ENCODE measurements at places on chromosomes 2 and 18.

DNA sequence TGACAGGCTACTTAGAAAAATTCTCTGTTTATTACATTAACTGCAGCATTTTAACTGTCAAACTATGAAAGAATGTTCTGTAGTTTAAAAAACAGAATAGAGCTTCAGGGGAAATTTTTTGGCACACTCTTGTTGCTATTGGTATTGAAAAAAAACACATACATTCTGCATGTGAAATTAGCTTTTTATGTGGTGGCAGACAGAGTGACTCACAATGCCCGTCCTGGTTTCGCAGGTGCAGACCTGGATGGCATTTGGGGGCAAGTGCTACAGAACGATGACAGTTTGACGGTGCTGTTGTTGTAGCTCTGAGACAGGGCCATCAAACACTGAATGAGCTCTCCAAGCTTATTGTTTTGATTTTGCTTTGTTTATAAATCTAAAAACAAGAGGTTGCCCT lies 105.0 kb upstream of the MAP3K20 start:
- no peak for DNase-seq

- DNase-seq, result no peak
Measured at GRCh38 chr18:66329716-66330115, 274.2 kb downstream of the CDH19 start.

- DNase-seq, result no peak
Measured at GRCh38 chr2:174606336-174606735, 8.7 kb upstream of the WIPF1 start.

- DNase-seq, result no peak
Measured at GRCh38 chr2:101828257-101828656, 130.8 kb downstream of the MAP4K4 start.

DNA sequence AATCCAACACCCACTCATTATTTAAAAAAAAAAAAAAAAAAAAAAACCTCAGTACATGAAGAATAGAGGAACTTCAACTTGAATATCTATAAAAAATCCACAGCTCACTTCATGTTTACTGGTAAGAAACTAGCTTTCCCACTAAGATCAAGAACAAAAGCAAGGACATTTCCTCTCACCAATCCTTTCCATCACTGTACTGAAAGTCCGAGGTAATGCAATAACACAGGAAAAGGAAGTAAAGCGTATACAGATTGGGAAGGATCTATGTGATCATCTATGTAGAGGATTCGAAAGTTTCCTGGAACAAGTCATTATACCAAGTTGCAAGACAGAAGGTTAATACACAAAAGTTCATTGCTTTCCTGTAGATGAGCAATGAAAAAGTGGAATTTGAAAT lies 63.2 kb downstream of the ROCK2 start:
- no peak for DNase-seq

GRCh38 chr2:226829721-226830631 lies 5.9 kb upstream of the RHBDD1 start:
- DNase-seq, result no peak

GRCh38 chr18:33712719-33713118 lies 134.7 kb downstream of the ASXL3 start:
- DNase-seq, result no peak

GRCh38 chr2:33068261-33068660 lies 121.5 kb downstream of the LTBP1 start:
- DNase-seq, result no peak

DNA sequence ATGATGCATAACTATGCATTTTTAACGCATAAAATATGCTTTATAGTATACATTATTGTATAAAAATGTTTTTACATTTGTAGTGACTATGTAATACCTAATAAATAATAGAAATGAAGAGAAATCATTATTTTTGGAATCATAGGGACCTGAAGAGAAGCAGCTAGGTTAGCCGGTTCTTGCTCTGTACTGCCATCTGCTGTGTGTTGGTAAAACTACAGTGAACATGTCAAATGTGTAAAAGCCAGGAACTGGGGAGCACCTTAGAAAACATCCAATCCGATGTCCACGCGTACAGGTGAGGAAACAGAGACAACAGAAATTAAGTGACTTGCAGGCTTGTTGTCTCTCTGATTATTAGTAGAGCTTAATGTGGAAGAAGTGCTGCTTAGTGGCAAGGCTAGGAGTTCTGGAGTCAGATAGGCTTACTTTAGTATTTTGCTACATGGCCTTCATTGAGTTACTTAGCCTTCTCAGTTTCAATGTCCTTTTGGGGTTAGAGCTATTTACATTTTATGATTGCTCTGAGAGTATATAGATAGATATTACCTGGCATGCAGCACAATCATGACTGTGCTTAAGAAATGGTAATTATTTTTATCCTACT lies 386.5 kb downstream of the DLGAP1 start:
- peak; percentile 11 for DNase-seq

- no peak for DNase-seq
Measured at GRCh38 chr2:45396671-45397070, 214.4 kb downstream of the SRBD1 start.

GRCh38 chr2:230540332-230540731 lies 124.3 kb downstream of the SP100 start:
- no peak for DNase-seq

GRCh38 chr18:69736730-69737129 lies 210.9 kb downstream of the CD226 start:
- no peak for DNase-seq

- DNase-seq, result no peak
Measured at GRCh38 chr2:113134717-113135116, 7.3 kb downstream of the IL1RN start.

- no peak for DNase-seq
Measured at GRCh38 chr2:47628904-47629303, 154.0 kb upstream of the MSH6 start.

DNA sequence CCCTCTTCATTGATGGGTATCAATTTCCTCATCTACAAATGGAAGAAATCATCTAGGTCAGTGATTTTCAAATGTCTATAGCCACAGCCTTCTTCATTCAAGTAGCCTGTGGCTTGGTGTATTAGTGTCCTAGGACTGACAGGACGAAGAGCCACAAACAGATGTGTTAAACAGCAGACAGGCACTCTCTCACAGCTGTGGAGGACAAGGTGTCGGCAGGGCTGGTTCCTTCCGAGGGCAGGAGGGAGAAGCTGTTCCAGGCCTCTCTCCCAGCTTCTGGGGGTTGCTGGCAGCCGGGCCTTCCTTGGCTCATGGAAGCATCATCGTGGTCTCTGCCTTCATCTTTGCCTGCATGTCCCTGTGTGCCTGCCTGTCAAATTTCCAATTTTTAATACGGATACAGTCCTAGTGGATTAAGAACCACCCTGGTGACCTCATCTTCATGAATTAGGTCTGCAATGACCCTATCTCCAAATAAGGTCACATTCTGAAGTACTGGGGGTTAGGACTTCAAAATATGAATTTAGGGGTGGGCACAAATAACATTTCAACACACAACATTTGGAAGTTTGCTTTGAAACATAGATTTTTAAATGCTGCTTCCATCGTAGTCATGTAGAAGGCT lies 86.5 kb downstream of the PTGR3 start:
- no peak for DNase-seq

GRCh38 chr2:19552270-19552669 lies 193.8 kb upstream of the OSR1 start:
- no peak for DNase-seq

GRCh38 chr2:112032689-112033465 lies 22.2 kb upstream of the TMEM87B start:
- DNase-seq, result no peak

GRCh38 chr2:4964579-4964978 lies 727.6 kb upstream of the SOX11 start:
- no peak for DNase-seq

DNA sequence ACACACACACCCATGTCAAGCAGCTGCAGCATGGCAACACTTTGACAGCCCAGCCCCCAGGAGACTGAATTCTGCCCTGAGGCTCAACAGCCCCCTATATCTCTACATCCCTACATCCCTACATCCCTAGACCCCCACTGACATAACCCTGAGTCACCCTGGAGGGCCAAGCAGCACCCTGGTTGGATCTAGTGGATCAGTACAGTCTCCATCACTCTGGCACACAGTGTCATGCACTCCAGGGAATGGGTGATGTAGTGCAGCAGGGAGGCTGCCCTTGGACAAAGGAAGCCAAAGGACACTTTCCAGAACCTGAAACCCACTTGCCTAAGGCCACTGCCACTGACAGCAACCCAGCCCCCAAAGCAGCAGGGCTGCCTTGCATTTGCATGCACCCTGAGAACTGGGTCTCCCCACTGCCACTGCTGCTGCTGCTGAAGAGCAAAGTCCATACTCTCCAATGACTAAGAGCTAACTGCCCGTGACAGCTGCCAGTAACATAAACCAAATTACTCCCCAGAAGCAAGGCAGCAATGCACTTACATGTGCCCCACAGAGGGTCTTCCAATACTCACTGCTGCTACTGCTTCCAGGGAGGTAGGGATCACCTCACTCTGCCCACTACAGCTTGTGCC lies 681.6 kb upstream of the KLHL29 start:
- DNase-seq, result no peak

GRCh38 chr2:239296020-239296932 lies 104.5 kb downstream of the HDAC4 start:
- DNase-seq, result no peak

GRCh38 chr2:55049043-55049820 lies 1.0 kb downstream of the RTN4 start:
- DNase-seq, result peak; percentile 51

DNA sequence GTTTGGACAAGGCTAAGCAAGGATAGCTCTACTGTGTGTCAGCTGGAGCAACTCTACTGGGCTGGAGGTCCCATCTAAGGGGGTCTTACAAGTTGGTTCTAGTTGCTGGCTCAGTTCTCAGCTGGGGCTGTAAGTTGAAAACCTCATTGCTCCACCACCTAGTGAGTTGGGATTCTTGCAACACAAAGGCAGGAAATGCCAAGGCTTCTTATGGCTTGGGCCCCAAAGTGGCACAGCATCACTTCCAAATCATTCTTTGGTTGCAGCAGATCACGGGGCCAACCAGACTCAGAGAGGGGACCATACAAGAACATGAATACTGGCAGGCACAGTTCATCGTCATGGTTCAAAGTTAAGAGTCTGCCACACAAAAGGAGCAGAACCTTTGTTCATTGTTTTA lies 332.7 kb downstream of the LRRTM1 start:
- DNase-seq, result no peak

- DNase-seq, result no peak
Measured at GRCh38 chr2:69742322-69742952, 503 bp downstream of the ANXA4 start.

DNA sequence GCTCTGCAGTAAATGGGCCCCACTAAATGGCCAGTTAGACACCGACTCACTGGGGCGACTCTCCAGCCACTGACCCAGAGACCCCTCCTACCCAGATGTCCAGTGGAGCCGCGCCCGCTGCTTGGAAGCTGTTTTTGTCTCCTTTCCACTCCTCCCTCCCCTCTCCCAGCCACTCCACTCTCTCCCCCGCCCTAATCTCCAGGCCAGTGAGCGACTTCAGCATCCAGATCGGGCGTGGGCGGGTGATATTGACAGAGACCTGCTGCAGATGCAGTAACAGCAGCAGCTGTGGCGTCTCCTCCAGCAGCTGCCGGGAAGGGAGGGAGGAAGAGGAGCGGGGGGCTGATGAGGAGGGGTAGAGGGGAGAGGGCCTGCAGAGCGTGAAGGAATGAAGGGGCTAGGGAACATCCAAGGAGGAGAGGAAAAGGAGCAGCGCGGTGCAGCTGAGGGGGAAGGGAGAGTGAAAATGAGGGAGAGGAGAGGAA lies at the start of gene SCN7A:
Gene SCN7A, minus strand, starts transcription at position 110 of the 485 bp plus-strand sequence. CDS start 16,553 bp downstream, outside the sequence.
- no peak for DNase-seq

DNA sequence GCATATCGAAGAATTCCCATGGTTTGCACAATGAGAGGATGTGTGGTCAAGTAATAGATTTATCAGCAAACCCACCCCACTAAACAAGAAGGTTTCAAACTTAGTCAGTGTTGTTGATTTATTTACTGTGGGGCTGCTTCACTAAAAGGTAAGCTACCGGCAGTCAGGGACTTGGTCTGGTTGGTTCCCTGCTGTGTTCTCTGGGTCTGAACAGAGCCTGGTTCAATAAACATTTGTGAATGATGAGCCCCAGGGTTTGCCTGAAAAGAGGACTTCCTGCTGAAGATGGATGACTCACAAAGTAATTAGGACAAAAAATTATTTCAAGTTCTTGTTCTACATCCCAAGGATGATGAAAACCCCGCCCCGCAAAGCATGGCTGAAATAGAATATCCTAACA lies 108.3 kb downstream of the SPP2 start:
- no peak for DNase-seq

DNA sequence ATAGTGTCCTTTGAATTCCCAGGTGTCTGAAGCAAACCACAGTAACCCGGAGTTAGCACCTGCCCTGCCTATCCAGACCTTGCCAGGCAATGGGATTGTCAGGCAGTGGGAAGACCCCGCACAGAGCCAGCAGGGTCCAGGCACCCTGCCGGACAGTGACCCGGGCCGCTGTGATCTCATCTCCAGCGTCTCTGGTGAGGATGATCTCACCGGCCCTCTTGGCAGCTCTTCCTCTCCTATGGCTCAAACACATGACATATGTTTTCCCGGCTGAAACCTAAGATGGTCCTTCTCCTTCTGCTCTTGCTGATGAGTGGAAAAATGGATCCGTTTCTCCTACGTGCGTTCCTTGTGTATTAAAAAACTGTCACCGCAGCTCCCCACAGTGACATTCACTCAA lies 75.1 kb downstream of the ACOXL start:
- no peak for DNase-seq

DNA sequence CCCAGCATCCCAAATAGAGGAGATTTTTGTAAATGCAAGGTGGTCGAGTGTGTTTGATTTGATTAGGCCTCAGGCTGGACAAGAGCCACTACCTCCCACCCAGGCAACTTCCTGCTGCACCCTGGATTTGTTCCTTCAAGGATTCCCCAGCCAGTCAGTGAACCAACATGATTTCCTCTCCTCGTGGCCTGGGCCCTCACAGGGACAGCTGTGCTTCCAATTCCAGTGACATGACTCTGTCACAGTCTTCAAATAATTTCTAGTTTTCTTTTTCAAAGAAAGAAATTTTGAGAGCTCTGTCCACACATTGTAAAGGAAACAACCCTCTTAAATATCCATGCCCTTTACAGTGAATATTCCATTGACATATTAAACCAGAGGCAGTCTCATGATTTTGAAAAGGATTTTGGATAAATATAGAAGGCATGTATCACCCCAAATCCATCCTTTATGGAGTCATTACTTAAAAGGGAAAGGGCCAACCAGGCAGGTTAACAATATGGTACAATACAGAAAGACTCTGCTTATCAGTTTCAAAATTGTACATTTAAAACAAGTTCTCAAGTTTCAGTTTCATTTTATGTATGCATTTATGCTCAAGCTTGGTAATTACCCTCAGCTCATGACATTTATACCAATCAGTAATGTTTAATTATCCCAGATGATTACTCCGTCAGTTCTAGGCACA lies 121.3 kb upstream of the FOSL2 start:
- DNase-seq, result no peak

DNA sequence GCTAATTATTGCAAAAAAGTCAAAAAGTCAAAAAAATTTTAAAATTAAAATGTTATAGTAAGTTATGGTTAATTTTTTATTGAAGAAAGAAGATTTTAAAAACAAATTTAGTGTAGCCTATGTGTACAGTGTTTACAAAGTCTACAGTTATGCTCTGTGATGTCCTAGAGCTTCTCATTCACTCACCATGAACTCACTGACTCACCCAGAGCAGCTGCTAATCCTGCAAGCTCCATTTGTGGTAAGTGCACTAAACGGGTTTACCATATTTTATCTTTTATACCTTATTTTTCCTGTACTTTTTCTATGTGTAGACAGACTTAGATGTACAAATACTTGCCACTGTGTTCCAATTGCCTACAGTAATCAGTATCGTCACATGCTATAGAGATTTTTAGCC lies 788.2 kb downstream of the DSC3 start:
- DNase-seq, result no peak

GRCh38 chr18:79117385-79117784 lies 48.2 kb downstream of the ATP9B start:
- no peak for DNase-seq

GRCh38 chr2:8535821-8536685 lies 145.8 kb upstream of the ID2 start:
- no peak for DNase-seq

All from NCI-H1417 treated with DMSO at 0.1 percent for 48 hours (cell line).